ENCODE measurements at places on chromosomes 4 and X.

- no peak for DNase-seq
These were observed 363.8 kb upstream of the FTHL17 start for GRCh38 chrX:31435592-31435991.

GRCh38 chr4:55851885-55852284, 1.6 kb upstream of the EXOC1 start:
- no peak for DNase-seq

DNA sequence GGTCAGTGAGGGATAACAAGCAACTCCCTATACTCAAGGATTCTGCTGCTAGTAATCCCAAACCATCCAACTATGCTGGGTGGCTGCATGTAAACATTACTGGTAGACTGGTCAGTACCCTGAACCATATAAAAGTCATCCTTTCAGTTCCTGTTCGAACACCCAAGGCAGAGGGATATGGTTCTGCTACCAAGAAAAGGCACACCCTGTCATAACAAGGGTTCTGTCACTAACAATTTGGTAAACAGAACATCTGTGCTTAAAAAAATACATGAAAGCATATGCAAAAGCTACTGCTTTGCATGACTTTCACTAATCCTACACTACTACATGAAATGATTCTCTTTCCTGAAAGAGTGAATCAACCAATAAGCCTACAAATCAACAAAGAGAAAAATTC, 76.8 kb upstream of the MCF2 start:
- DNase-seq, result no peak

- DNase-seq, result no peak
These were observed 103.6 kb downstream of the FAM13A start for GRCh38 chr4:88953400-88953799.

- DNase-seq, result no peak
These were observed 84.0 kb downstream of the PABPC4L start for GRCh38 chr4:134117392-134118183.

DNA sequence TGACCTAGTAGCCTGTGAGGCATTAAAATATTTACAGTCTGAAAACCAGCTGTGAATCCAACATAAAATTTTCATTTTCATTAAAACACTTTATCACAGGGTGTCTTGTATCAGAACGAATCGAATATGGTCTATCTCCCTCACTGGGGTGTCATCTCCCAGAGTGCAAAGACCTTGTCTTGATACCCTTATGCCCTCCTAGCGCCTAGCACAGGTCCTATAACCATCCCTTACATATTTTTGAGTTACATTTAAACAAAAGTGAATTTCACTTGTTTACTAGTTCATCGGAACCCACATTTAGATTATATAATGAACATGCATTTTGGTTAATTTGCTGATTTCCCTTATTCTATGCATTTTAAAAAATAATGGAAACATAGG, 14.0 kb downstream of the DIPK2B start:
- DNase-seq, result no peak

GRCh38 chr4:146346276-146346675, 131.9 kb downstream of the REELD1 start:
- DNase-seq, result no peak

DNA sequence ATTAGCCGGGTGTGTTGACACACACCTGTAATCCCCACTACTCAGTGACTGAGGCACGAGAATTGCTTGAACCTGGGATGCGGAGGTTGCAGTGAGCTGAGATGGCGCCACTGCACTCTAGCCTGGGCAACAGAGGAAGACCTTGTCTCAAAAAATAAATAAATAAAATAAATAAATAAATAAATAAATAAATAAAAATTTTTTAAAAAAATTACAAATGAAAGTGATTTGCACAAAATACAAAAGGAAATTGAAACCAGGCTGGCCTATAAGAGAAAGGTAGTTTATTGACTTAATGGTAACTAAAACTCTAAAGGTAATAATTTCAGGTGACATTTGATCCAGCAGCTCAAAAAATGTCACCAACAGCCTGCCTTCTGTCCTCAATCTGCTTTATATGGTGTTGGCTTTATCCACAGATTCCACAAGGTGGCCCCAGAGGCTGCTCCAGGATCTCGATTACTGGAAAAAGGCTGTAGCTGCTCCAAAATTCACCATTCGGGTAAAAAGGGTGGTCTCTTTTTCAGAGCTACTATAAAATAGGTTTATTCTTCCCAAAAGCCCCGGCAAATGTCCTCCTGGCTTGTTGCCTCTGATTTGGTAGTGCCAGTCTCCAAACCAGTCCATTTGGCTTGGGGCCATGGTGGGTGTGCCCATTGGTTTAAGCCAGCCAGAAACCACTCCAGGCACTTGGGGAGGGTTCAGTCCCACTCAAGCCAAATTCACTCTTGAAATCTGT, 61.4 kb upstream of the TRIM2 start:
- peak; percentile 39 for DNase-seq

- no peak for DNase-seq
These were observed 92.5 kb upstream of the TEX13D start for GRCh38 chrX:124239911-124240310.

DNA sequence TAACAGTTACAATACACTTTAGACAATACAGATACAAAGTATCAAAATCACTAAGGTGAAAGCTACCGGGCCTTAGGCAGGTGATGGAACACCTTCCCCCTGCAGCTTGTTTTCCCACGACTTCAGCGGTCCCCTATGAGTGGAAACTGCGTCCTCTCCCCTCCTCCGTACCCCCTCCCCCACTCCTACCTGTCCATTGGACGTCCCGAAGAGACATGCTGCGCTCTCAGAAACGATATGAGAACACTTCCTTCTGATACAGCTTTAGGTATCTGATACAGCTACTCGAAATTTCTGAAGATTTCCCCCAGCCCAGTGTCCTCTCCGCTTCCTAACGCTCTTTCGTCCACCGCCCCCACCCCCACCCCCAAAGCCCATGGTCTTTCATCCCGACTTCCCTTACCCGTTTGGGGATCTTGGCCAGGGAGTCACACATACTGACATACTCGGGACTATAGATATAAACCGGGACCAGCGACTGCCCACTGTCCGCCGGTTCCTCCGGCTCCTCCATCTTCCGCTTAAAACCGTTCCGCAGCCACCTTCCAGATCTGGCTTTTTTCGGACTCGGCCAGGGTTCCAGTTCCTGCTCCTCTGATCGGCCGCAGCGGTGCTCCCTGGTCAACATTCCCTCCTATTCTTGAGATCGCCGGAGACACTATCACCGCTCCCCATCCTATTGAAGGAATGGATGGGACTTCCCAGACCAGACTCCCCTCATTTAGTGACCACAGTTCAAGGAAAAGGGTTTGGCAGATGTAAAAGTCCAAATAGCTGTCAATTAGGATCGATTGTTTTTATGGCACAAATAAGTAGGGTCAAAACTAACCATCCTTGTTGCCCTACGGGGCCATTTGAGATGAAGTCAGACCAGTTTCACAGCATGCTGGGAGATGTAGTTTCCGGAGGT, at the start of gene HDAC8:
TSS of gene HDAC8 (minus strand) at position 596 of the 910 bp plus-strand sequence. CDS start at position 514, 82 bp downstream.
- peak; percentile 61 for DNase-seq

DNA sequence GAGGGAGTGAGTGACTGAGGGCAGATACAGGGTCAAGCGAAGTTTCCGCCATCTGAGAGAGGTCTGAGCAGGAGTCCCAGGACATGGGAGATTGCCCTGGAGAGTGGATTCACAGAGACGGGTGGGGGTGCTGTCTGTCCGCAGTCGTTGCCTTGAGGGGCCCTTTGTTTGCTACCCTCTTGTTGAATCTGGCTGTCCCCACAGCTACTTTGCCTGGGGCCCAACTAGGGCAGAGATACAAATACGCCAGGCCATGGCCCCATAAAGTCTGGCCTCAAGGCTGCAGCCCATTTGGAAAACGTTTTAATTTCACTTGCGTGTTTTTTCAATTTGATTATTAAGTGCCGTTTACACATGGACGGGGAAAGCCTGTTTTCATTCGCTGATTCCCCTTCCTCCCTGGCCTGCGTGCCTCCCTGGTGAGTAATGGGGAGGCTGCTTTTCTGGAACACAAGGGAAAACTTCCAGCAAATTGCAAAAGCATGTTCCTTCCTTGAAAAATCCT, 134.4 kb downstream of the SMIM20 start:
- no peak for DNase-seq

DNA sequence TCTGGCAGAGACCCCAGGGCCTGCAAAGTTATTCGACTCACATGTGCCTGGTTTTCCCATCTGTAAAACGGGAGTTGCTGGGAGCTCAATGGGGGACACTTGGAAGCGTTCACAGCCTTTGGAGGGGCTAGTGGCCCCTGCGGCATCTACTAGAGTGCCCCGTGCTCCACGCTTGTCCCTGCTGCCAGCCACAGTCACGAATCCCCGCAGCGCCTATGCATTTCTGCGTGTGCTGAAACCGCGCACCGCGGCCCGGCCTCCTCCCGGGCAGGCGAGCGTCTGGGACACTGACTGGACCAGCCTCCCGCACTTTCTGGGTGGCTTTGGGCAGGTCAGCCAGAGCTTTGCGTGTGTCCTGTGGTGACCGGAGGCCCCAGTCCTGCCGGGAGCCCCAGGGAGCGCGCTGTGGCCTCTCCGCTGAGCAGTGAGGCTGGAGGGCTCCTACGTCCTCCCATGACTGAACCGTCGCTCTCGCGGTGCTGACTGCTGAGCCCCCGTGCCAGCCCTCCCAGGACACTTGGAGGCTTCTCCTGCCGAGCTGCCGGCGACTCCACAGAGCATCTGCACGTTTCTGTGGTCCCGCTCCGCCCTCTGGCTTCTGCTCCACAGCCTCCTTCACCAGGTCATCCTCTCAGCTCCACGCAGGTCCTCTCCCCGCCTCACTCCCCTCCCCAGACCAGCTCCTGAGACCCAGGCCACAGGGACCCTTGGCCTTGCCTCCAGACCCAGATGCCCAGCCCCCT, 36.3 kb downstream of the PIGG start:
- DNase-seq, result no peak

DNA sequence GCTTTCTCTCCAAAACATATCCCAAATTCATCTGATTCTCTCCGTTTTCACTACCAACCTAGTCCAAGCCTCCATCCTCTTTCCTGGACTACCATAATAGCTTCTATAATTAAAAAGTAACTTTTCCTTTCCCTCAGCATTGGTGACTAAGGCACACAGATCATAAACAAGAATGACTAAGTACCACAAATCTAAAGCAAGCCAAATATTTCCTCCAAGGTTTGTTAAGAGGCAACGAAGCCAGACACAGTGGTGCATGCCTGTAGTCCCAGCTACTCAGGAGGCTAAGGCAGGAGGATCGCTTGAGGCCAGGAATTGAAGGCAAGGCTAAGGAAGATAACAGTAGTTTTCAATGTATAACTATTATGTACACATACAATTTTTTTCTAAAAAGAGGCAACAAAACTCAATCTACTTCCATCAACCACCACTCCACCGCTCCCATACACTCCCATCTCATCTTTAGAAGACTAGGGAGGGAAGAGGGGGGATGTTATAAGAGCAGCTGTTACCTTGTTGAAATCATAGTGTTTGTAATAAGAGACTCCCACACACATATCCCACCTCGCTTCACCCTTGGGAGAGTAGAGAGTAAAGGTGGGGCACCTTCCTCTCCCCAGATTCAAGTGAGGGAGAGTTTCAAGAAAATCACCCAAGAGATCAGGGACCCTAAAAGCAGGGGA, 4.2 kb upstream of the JCHAIN start:
- DNase-seq, result no peak

- DNase-seq, result no peak
These were observed 159.9 kb downstream of the RAP1GDS1 start for GRCh38 chr4:98421111-98421510.

DNA sequence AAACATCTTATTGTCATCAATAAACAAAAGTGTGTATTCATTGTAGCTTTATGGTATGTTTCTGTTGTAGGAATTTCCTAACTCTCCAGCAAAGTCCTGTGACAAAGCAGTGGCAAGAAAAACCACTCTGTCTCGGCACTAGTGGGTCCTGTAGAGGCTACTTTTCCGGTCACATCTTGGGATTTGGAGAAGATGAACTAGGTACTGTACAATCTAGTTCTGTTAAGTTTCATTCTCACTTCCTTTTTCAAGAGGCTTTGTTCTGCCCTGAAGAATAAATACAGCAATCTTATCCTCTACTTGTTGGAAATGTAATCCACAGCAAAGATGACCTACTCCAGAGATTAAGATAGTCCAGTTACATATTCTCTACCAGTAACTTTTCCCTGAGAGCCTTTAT, 69.3 kb downstream of the HHIP start:
- DNase-seq, result no peak

GRCh38 chrX:43882294-43882681, at the start of gene MAOB:
TSS of gene MAOB (minus strand) at chrX:43882450. CDS start at chrX:43882299, 151 bp downstream.
- no peak for DNase-seq

GRCh38 chrX:9907645-9908387, 59.3 kb upstream of the CLDN34 start:
- no peak for DNase-seq

GRCh38 chrX:44261286-44261685, 82.2 kb downstream of the EFHC2 start:
- DNase-seq, result no peak

GRCh38 chr4:1150875-1151274, 21.5 kb downstream of the SPON2 start:
- DNase-seq, result no peak

GRCh38 chr4:152665691-152666395, 14.0 kb downstream of the TMEM154 start:
- DNase-seq, result no peak

- DNase-seq, result no peak
These were observed 51.0 kb upstream of the RASGEF1B start for GRCh38 chr4:81522711-81523110.

- no peak for DNase-seq
These were observed 118.2 kb downstream of the NAF1 start for GRCh38 chr4:163048447-163048846.

GRCh38 chr4:38734911-38735310, 47.9 kb downstream of the TLR10 start:
- DNase-seq, result no peak

- no peak for DNase-seq
These were observed 126.3 kb downstream of the REPS2 start for GRCh38 chrX:17072721-17073230.

- DNase-seq, result no peak
These were observed 12.5 kb upstream of the G3BP2 start for GRCh38 chr4:75685546-75686189.

- DNase-seq, result no peak
These were observed 107.2 kb downstream of the SCD5 start for GRCh38 chr4:82691431-82691830.

GRCh38 chr4:133938061-133938460, 263.5 kb downstream of the PABPC4L start:
- no peak for DNase-seq

GRCh38 chrX:92232182-92232581, 453.0 kb downstream of the PCDH11X start:
- no peak for DNase-seq

DNA sequence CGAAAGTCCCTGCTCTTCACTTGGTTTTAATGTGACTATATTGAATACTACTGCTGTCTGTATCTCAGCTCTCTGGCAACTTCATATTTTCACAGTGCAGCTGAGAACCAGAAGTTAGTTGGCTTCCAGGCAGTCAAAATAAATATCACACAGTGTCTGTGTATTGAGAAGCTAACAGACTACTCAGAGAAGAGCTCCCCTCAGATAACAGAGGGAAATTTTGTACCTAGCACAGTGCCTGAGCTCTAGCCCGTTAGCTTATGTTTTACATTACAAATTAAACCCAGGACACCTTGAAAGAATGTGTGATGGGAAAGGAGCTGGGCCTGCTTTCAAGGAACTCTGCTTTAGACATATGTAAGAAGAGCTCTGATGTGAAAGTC, 22.7 kb downstream of the JADE1 start:
- no peak for DNase-seq

All from GDM1 (cell line).